ENCODE measurements at places on chromosomes 5 and 9.

- DNase-seq, result no peak
These were observed 1590.2 kb downstream of the EFNA5 start for GRCh38 chr5:106080535-106080934.

DNA sequence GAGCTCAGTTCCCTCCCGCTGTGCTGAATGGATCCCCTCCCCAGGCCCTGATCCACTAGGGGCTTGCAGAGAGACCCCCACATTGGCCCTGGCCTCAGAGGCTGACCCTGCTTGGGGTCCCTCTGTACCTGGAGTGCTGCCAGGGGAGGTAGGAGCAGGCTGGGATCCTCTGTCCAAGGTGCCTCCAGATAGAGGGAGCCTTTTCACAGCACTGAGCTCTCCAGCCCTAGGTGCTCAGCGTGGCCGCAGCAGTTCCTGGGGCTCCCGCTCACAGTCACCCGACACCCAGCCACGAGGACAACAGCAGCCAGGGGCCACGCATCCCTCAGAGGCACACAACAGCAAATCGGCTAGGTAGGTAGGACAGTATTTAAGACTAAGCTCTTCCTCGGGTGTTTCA lies 62.2 kb upstream of the IRX2 start:
- DNase-seq, result no peak

GRCh38 chr5:56340196-56340980 lies 107.3 kb upstream of the ANKRD55 start:
- no peak for DNase-seq

- no peak for DNase-seq
These were observed 58.3 kb downstream of the MFAP3 start for GRCh38 chr5:154097031-154097430.

DNA sequence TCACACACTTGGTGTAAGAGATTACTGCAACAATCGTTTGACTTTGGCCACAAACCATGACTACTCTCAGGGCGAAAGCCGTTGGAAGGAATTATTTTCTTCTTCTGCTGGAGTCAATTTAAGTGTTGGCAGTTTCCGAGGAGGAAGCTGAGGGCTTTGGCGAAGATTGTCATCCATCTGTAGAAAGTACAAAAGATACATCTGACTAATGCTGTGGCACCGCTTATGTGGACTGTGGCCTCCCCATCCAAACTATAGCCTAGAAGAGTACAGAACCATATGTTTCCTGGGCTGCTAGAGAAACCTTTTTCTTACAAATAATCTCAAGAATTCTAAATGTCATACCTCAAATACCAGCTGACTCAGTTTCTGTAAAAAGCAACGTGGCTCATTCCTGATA lies 7.4 kb downstream of the MTX3 start:
- DNase-seq, result no peak

Data from NCI-H2029 treated with DMSO at 0.1 percent for 48 hours (cell line).